Sciatic nerve (tissue), 2 donors: ENCODE measurements at places on chromosomes 6 and 20. TPM values are rescaled to one million over a fixed set of nuclear protein-coding genes. Genes with fewer than 3 reads are reported as not detected.
A peak's percentile ranks its signal among the peaks of the same experiment; 100 is the strongest.

GRCh38 chr6:138258991-138259390 is 40.7 kb upstream of the PBOV1 start:
- DNase-seq = no peak

DNA sequence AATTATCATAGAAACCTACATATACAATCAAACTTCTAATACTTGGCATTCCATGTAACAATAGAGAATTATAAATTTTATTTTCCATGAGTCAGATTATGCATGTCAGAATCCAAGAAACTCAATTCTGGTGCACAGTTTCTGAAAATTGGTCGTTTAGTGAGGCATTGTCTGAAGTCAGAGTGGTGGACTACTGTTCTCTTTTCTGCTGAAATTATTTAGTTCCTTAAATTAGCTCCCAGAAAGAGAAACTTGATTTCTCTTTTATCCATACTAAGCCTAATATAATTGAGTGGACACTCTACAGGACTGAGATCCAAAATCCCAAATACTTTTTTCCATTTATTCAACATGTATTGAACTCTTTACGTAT is 265.5 kb downstream of the ALDH8A1 start:
- no peak for DNase-seq

DNA sequence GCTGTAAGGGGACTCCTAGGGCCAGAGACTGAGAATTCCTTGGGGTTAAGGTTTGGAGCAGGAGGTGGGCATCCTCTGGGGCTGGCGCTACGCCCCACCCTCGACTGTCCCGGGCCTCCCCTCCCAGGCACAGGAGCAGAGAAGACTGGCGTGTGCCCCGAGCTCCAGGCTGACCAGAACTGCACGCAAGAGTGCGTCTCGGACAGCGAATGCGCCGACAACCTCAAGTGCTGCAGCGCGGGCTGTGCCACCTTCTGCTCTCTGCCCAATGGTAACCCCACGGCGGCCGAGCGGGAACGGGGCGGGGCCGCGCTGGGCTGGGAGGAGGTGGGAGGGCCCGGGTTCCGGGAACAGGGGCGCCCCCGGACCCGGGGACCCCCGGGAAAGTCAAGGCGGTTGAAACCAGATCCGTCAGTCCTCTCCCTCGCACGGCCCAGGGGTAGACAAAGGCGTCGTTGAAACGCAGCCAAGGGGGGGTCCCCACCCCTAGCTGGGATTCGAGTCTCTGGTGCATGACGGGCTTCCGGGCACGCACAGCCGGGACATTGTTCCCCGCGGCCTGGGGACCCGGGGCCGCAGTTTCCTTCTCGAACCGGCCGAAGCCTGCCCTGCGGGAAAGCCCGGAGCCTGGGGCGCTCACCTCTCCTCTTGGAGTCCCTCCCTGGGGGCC is 844 bp downstream of the WFDC2 start:
- peak; percentile 80 for DNase-seq

GRCh38 chr6:24768361-24768760 is 6.4 kb upstream of the GMNN start:
- DNase-seq = no peak

The RSPO3 gene
- 17.2 TPM for total RNA-seq

DNA sequence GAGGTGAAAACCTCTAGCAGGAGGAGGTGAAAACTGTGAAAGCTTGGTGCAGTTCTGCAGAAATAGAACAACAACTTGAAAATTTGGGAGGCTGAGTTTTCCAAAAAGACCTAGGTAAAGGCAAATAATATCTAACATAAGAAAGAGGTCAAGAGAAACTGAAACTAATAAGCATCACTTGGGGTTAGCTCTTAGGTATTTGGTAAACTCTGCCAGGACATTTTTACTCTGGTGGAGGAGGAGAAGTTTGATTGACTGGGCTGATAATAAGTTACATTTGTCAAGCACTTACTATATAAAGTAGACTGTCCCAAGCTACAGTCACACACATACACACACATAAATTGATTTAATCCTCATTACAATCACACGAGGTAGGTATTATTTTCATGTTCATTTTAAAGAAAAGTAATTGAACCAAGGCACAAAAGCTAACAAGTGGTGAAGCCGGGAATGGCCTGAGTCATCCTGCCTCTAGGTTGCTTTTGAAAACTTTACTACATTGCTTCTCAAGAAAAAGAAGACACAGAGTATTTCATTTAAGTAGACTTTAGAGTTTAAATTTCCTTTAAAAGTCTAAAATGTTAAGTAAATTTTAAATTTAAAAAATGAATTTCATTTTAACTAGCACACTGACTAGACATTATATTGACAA is 275.5 kb downstream of the PTPRK start:
- no peak for DNase-seq

DNA sequence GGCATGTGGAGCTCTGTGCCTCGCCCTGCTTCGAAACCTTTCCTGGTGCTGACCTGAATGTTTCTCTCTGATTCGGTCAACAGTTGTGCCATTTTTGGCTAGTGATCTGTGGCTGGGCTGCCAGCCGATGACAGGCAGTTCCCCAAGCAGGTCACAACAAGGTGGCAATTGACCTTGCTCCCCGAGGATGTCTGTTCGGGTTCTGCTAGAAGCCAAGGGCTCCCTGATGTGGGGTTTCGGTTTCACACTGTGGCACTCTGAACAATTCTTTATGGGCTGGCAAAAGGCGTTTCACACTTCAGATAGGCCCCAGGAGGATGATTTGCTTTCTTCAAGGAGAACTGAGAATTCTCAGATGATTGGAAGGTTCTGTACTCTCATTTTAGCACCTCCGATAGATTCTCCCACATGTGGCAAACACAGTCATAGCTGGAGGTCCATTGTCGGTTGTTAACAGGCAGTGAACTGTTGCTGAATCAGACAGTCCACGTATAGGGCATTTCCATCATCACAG is 135.6 kb downstream of the SLC24A3 start:
- DNase-seq = no peak

- no peak for DNase-seq
These were observed 15.1 kb downstream of the GSTA1 start for GRCh38 chr6:52788478-52788877.

The FLRT3 gene
- total RNA-seq = 29.3 TPM

DNA sequence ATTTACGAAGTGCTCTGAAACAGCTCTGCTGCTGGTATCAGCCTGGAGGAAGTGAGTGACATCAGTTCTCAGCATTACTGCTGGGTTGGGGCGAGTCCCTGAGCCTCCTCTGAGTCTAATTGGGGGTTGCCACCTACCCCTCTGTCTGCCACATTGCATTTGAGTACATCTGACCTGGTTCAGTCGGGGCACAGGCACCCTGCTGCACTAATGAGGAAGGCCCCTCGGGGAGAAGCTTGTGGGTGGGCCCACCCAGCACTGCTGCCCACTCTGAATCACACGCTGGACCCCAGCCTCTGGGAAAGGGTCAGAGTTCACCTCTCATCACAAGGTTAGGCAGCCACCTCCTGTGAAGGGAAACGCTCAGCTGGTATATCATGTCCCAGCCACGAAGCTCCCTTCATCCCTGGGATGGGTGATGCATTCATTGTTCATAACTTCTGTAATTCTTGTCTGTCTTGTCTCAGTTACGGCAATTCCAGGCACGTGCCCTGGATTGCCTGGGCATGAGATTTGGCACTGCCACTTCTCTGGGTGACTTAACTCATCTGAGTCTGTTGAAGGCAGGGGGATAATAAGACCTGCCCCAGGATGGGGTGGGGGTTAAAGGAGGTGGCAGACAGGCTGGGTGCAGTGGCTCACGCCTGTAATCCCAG is 13.3 kb downstream of the DNMT3B start:
- DNase-seq = no peak

The TMEM74B gene
- 7.1 TPM for total RNA-seq

The ZNF165 gene
- 1.2 TPM for total RNA-seq

GRCh38 chr20:13054011-13054410 is 45.2 kb downstream of the SPTLC3 start:
- no peak for DNase-seq

DNA sequence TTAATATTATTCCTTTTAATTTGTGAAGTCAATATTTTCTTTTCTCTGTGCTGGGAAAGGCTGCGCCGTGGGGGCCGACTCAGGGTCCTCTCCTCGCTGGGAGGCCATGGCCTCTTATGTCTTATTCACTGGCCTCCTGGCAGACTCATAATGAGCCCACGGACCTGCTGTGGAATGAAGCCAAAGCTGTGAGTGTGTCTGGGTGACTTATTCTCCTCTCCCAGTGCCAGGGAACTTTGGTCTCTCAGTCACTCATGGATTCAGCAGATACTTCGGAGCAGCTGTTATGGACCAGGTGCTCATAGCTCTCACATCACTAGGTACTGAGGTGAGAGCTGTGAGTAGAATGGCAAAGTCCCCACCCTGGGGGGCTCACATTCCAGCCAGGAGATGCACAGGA is 297.6 kb downstream of the CDH26 start:
- DNase-seq = no peak

DNA sequence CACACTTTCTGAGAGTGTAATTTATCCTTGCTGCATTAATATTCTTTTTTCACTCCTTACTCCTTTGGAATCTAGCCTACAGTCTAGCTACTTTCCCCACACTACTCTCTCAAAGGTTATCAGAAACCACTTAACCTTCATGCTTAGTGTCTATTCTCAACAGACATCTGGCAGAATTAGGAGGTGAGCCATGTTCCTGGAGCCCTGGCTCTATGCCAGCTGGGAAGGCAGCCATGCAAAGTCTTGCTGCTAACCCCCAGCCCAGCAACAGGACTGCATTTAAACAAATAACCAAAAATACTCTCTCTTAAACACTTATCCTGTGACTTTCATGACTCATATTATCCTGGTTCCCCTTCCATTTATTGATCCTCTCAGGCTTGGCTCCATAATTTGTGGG is 260.2 kb downstream of the BCKDHB start:
- no peak for DNase-seq

- no peak for DNase-seq
These were observed 3.2 kb downstream of the CDC40 start for GRCh38 chr6:110183292-110183885.

The IFNGR1 gene
- 95.2 TPM for total RNA-seq

DNA sequence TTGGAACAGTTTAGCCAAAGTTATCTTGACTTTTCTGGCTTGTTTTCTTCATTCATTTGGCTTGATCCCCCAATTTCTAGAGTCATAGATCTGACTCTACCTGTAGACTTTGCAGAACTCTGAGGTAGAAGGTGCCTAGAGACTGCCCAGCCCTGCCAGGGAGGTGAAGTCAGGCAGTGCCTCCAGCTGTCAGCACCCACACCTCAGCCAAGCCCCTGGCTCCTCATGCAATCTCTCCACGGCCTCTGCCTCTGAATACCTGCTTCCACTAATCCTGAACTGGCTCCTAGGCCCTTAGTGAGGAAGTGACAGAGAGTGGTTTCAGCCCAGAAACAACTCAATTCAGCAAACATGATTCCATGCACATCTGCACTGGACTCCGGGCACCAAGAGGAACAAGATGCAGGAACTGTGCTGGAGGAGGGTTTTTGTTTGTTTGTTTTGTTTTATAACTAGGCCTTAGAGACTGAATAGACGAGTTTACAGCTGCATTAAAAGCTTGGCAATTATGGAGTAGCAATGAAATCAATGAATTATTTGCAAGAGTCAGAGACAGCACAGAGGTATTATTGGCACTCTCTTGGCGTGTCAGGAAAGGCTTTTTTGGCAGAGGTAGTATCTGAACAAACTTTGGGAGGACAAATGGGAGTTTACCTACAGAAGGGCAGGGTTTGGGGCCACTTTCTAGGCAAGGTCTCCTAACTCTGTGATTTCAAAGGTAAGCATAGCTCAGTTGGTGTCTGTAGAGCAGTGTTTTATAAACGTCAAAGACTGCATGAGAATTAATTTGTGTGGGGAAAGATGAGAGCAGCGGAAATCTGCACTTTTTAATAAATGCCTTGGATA is 25.2 kb downstream of the TGM3 start:
- DNase-seq = no peak

DNA sequence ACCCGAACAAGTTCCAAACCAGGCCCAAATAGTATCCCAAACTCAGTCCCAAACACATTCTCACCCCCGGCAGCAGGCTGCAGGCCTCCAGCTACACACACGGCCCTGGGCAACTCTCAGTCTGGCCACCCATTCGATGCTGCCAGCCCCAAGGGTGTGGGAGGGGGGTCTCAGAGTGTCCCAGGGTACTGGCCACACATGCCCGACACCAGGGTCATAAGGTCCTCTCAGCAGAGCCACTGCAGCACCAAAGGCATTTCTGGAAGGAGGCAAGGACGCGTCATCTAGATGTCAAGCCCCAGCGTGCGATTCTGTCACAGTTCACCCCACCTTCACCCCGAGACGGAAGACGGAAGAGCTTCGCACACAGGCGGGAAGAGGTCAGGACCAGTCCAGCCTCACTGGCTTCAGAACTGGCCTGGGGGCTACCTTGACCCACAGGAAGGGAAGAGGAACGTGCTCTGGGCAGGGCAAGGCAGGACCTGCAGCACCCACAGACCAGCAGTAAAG is 9.5 kb downstream of the MYL9 start:
- DNase-seq = no peak

DNA sequence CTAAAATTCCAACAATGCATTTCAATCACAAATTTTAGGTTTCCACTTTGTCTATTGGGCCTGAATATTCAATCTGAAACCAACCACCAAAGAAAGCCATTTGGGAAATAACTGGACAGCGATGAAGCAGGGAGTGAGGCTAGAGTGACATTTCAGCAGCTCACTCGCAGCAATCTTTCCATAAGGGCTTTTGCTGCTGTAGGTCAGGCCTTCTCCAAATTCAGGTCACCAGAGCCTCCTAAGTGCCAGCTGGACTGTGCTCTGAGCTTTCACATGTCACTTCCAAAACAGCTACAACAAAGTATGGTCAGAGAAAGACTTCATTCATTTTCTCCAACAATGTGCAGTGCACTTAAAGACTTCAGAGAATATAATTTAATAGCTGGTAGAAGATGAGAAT is 194.8 kb downstream of the FRK start:
- no peak for DNase-seq

DNA sequence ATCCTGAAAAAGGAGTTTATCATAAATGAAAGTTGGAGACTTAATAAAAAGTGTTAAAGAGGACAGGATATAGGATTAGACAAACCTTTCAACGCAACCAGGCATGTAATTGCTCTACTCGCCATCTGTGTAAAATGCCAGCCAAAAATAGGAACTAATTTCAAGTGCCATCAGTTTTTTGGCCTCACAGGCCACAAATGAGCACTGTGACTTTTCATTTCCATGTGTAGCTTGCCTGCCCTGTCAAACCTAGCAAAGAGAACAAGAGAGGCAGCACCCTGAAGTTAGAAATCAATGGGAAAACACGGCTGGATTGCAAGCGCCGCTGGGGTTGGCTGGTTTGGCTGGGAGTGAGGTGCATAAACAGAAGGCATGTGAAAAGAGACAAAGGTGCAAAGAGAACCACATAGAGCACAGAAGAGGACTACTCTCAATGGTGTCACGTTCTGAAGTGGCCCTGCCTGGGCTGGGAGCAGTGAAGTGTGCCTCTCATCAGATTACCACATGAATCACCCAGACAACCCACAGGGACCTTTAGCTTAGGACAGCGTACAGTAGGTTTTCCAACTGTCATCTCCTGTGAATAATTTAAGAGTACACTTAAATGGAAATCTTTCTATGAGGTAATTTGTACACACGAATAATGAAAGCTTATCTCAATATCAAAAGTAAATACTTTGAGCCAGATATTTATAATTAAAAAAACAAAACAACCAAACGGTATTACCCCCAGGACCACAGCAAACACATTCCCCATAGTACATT is 78.0 kb upstream of the NHSL1 start:
- DNase-seq = no peak

- no peak for DNase-seq
These were observed 334.9 kb upstream of the JARID2 start for GRCh38 chr6:14910692-14911547.

The CGAS gene
- 7.5 TPM for total RNA-seq

GRCh38 chr6:129233458-129234134 is 350.7 kb downstream of the LAMA2 start:
- DNase-seq = no peak

GRCh38 chr6:2861060-2861821 is 19.6 kb upstream of the SERPINB1 start:
- no peak for DNase-seq

GRCh38 chr20:36808317-36809257 is 35.0 kb upstream of the DSN1 start:
- peak; percentile 80 for DNase-seq
